Spleen (tissue), 13 donors: ENCODE measurements at places on chromosomes 13 and 19. TPM values are rescaled to one million over a fixed set of nuclear protein-coding genes. Genes with fewer than 3 reads are reported as not detected.
A peak's percentile ranks its signal among the peaks of the same experiment; 100 is the strongest.

- peak; percentile 28 for DNase-seq
- H3K27ac ChIP-seq = no peak overlapping the region
- H3K4me1 ChIP-seq = no peaks in the 10 kb centered on the region
- H3K27me3 ChIP-seq = no peaks in the 10 kb centered on the region
These were observed 9.8 kb downstream of the AP1M1 start for GRCh38 chr19:16207490-16208025.

- DNase-seq = no peak
- peaks cover 2% of the 10 kb centered on the region for H3K4me1 ChIP-seq
- H3K27ac ChIP-seq = no peak overlapping the region
- no peak overlapping the region for H3K4me3 ChIP-seq
- no peaks in the 10 kb centered on the region for H3K27me3 ChIP-seq
These were observed 4.9 kb downstream of the THAP8 start for GRCh38 chr19:36049080-36049698.

- no peak overlapping the region for H3K27ac ChIP-seq
- H3K36me3 ChIP-seq = no peaks in the 10 kb centered on the region
- H3K4me3 ChIP-seq = no peak overlapping the region
These were observed 447.9 kb downstream of the DCT start for GRCh38 chr13:94031609-94032008.

DNA sequence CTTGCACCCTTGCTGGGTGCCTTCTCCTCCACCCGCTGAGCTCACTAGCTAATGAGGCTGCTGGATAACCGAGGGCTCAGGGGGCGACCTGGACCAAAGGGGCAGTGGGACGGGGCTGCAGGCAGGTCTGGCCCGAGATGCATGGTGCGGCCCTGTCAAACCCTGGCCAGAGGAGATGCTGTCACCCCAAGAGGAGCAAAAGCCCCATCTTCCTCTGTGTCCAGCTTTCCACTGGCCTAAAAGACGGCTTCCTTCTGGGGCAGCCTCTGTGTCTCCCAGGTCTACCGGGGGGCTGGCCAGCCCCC is 261.8 kb downstream of the TBC1D4 start:
- H3K27ac ChIP-seq = no peak overlapping the region
- H3K4me3 ChIP-seq = no peak overlapping the region
- peaks cover 11% of the 10 kb centered on the region for H3K4me1 ChIP-seq
- H3K36me3 ChIP-seq = no peaks in the 10 kb centered on the region
- DNase-seq = no peak

DNA sequence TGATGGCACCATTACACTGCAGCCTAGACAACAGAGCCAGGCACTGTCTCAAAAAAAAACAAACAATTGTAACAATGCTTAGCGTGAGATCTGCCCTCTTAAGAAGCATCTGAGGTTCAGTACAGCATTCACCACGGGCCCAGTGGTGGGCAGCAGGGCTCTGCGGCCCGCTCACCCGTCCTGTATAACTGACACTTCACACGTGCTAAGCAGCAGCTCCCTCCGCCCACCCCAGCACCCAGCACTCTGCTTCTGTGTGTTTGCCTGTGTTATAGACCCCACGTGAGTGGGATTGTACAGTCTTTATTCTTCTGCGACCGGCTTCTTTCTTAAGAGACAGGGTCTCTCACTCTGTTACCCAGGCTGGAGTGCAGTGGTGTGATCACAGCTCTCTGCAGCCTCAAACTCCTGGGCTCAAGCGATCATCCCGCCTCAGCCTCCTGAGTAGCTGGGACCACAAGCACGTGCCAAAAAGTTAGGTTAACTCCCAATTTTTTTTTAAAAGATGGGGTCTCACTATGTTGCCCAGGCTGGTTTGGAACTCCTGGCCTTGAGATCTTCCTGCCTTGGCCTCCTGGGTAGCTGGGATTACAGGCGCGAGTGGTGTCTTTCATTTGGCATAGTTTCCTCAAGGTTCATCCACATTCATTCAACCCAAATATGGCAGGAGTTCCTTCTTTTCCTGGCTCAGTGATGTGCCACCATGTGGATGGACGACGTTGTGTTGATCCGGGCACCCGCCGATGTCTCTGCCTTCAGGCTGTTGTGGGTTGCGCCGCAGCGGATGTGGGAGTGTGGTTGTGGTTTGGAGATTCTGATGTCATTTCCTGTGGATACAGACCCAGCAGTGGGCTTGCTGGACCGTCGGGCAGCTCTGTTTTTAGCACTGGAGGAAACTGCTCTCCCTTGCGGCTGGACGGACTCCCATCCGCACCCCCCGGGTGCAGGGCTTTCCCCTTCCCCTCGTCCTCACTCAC is 170.0 kb downstream of the KDM4B start:
- peak overlapping the region; percentile 48 for H3K4me3 ChIP-seq
- peak overlapping the region; percentile 8 for H3K27ac ChIP-seq
- H3K4me1 ChIP-seq = peaks cover 93% of the 10 kb centered on the region
- H3K36me3 ChIP-seq = peaks cover 91% of the 10 kb centered on the region
- H3K27me3 ChIP-seq = no peaks in the 10 kb centered on the region

DNA sequence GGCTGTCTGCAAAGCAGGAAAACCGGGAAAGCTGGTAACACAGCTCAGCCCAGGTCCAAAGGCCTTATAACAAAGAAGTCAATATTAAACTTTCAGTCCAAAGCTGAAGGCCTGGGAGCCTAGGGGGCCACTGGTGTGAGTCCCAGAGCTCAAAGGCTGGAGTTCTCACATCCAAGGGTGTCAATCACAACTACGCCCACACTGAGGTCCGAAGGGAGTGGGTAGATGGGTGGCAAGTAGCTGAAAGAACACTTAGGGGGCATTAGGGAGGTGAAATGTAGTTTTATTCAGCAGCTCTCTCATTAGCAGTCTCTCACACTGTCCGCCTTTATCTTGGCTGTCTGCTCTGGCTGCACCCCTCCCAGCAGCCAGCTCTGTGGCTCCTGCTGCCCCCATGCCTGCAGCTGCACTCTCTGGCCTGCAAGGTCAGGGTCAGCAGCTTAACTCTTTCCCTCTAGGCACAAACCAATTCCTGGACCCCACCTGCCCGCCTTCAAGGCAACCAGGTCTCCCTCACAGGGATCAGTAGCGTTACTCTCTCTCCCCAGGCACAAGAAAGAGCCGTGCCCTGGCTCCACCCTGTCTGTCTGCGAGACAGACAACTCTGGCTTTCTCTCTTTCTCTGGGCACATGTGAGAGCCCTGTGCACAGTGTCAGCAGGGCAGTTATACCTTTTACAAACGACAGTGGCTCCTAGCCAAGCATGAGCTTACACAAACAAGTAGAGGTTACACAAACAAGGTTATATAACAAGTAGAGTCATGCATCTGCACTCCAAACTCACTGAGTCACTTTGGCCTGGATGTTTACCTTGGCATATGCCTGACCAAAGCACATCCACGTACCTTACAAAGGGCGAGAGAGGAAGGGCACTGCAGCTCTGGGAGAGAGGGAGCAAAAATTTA is 249.4 kb upstream of the PCDH20 start:
- H3K4me1 ChIP-seq = no peaks in the 10 kb centered on the region
- no peak overlapping the region for H3K4me3 ChIP-seq
- H3K27me3 ChIP-seq = no peaks in the 10 kb centered on the region

ZNF560 gene
- not detected for total RNA-seq

DNA sequence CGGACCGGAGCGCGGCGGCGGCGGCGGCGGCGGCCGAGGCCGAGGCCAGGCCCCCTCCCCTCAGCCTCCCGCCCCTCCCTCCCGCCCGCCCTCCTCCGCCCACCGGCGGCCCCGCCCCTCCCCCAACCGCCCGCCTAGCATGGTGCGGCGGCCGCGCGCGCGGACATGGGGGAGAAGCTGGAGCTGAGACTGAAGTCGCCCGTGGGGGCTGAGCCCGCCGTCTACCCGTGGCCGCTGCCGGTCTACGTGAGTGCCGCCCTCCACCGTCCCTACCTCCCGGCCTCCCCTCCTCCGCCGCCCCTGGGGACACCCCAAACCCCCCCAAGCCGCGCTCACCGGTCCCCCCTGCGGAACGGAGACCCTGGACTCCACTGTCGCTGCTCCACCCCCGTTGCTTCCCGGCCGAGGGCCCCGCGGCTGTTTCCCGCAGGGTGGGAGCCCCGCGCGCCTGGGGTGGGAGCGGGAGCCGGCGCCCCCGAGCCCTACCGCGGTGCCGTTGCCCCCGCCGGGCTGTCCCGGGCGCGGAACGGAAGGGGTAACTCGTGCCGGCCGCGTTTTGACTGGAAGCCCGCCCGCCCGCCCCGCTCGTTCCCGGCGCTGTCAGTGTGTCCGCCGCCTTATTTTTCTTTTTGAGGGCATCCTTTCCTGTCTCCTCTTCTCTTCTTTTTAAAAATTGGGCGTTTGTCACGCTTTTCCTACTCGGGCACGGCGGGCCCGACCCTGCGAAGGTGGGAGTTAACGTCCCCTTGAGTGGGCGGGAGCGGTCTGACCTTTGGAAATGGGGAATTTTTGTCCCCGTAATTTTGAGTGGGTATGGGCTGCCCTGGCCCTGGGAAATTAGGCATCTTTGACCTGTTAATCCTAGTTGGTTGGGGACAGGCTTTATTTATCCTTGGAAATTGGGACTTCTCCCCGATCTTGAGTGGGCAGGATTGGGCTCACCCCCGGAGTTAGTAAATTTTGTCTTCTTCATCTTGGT is 576 bp downstream of the DOT1L start:
- H3K4me3 ChIP-seq = peak overlapping the region; percentile 94
- no peaks in the 10 kb centered on the region for H3K36me3 ChIP-seq
- H3K4me1 ChIP-seq = peaks cover 58% of the 10 kb centered on the region
- H3K27ac ChIP-seq = peak overlapping the region; percentile 93

DNA sequence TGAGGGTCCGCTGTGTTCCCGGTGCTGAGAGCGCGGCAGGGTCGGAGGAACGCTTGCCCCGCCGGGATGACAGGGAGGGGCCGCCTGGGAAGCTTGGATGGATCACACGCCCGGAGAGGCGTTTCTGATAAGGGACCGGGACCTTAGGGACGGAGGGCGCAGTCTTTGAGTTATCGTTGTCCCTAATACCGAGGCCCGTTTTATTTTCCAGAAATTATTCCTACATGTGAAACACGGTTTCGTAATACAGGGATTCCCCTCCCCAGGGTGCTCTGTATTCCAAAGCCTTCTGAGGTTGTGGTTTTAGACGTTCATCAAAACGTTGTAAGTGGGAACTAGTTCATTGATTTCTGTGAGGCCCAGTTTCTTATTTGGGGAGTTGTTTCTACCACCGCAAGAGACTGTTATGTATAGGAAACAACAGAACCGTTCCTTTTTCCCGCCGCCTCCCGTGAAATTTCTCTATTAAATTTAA is 752 bp downstream of the PDCD5 start:
- peak overlapping the region; percentile 87 for H3K4me3 ChIP-seq
- peak overlapping the region; percentile 88 for H3K27ac ChIP-seq
- H3K36me3 ChIP-seq = peaks cover 13% of the 10 kb centered on the region
- no peaks in the 10 kb centered on the region for H3K27me3 ChIP-seq

DNA sequence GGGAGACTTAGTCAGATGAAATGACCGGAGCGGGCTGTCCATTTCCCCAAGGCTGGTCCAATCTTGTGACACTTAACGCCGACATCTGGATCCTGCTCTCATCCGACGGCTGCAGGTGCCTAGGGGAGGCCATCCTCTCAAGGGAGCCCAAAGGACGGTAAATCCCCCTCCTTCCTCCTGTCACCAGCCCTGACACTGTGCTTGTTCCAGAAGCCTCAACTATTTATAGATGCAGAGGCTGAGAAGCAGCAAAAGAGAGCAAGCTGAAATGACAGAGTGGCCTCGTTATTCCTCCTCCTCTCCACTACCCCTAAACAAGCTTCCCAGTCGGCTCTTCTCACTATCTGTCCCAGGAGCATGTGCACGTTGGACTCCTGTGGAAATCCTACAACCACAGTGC is 533.7 kb downstream of the LIG4 start:
- H3K4me1 ChIP-seq = no peaks in the 10 kb centered on the region
- H3K27me3 ChIP-seq = no peaks in the 10 kb centered on the region
- no peak overlapping the region for H3K4me3 ChIP-seq
- H3K27ac ChIP-seq = no peak overlapping the region
- no peaks in the 10 kb centered on the region for H3K36me3 ChIP-seq
- DNase-seq = no peak

- no peak for DNase-seq
- peaks cover 7% of the 10 kb centered on the region for H3K4me1 ChIP-seq
- H3K27me3 ChIP-seq = no peaks in the 10 kb centered on the region
These were observed 65.1 kb downstream of the FLT1 start for GRCh38 chr13:28429685-28430290.

SUGT1 gene
- total RNA-seq = 24.7 TPM

STK11 gene
- total RNA-seq = 77.8 TPM

DNA sequence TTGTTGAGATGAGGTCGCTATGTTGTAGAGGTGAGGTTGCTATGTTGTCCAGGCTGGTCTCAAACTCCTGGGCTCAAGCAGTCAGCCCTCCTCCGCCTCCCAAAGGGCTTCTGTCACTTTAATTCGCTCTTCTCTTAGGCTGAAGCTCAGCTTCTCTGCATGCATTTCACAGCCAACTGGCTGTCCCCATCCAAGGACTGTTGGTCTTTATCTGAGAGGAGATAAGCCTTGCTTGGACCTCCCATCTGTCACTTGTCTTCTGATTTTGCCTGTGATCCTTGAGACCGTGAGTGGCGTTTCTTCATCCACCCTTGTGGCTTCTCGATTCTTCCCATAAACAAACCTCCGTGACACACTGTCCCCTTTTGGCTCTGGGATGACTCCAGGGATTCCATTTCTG is 24.4 kb downstream of the CERS1 start:
- H3K4me1 ChIP-seq = peaks cover 39% of the 10 kb centered on the region
- H3K4me3 ChIP-seq = no peak overlapping the region
- DNase-seq = no peak
- H3K36me3 ChIP-seq = peaks cover 22% of the 10 kb centered on the region
- H3K27ac ChIP-seq = no peak overlapping the region
- peaks cover 6% of the 10 kb centered on the region for H3K27me3 ChIP-seq

DNA sequence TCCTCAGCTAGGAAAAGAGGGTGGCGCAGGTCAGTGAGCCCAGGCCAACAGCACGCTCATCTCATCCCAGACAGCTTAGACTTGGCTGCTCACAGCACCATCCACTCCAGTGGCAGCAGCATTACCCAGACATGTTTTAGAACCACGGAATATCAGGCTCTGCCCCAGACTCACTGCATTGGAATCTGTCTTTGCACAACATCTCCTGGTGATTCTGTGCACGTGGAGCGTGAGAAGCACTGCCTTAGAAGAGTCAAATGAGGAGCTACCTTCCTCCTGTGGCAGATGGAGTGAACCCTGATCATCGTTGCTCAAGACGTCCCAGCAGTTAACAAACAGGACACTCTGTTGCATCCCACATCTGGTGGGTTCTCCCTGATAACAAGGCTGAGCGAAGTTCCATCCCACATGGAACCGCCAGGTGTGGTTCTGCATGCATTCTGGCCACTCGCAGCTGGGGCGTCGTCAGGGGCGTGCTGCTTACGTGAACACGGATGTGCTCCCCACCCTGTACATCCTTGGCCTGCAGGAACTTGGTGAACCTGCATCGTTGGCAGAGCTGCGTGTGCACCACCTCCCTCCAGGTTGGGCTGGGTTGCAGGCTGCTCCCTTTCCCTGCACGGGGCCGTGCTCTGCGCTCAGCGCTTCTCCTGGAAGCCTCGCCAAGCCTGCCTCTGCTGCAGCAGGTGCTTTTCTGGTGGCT is 25.2 kb upstream of the ATP11A start:
- DNase-seq = no peak
- H3K27me3 ChIP-seq = no peaks in the 10 kb centered on the region
- no peaks in the 10 kb centered on the region for H3K36me3 ChIP-seq
- H3K27ac ChIP-seq = no peak overlapping the region

MYH14 gene
- not detected for total RNA-seq

ATP1A3 gene
- 1.9 TPM for total RNA-seq
